ENCODE measurements at places on chromosomes 2 and 18. TPM values are rescaled to one million over a fixed set of nuclear protein-coding genes. Genes with fewer than 3 reads are reported as not detected.

DNA sequence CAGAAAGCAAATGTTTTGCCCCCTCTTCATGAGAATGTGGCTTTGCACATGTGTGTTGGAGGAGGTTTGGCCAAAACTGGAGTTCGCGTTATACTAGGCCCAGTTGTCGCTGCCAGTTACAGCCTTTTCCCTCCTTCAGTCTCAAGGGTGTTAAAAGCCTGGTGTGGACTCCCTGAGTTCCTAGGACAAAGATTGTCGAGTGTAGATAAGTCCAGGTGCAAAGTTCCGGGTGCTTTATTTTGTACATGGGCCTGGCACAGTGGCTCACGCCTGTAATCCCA lies 542 bp upstream of the RNF103 start:
- DNase-seq: no peak

- DNase-seq: no peak
Observed at GRCh38 chr2:177193240-177193639, 19.4 kb upstream of the HNRNPA3 start.

GRCh38 chr2:48496849-48497248 lies 33.1 kb upstream of the STON1 start:
- peak; percentile 16 for DNase-seq

The CRYGD gene
- total RNA-seq: not detected

Measured in renal cortical epithelial cell (primary cell).